Hematopoietic multipotent progenitor cell (in vitro differentiated cells): ENCODE measurements at places on chromosomes 11 and 22.

GRCh38 chr11:95790933-95791708, 823 bp downstream of the CEP57 start:
- DNase-seq = peak; percentile 66

DNA sequence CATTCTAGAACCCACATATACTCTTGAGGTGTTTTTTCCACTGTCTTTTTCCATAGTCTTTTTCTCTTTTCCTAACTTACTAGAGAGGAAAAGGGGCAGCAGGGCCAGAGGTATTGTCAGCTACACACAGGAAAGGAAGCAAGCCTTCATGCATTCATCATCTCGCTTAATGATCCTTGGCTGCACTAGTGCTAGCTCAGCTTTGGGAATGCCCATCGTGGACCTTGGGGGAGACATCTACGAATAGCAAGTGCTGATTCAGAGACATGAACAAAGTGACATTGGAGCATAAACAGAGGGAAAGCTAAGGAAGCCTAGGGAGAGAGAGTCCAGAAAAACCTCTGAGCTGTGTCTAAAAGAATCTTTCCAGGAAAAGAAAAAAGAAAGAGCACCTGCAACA, 466.3 kb upstream of the ARHGAP42 start:
- DNase-seq = no peak

DNA sequence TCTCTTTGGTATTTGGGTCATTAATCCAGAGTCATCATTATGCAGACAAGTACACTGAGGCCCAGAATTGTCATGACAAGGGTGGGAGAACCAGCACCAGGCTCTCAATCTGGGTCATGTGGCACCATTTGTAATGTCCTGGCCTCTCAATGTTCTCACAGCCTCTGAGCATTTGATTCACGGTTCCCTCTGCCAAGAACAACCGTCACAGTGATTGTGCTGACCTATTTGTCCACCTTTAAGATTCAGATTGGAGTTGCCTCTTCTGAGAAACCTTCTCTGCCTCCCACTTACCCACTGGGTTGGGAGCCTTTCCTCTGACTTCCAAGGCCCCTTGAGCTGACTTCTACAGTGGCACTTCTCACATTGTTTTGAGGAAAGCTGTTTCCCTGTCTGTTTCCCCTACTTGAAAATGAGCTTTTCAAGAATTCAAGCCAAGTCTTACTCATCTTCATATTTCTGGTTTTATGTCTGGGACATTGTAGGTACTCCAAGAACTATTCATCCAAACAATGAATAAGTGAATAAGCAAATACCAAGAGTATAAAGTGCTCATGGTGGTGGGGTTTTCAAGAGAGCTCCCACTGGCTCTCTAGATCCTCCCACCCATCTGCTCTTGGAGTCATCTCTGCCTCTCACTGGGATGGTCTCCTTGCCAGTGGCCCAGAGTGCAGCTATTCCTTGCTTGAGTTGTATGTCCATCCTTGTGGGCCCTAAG, 126.4 kb upstream of the E2F8 start:
- DNase-seq = no peak

DNA sequence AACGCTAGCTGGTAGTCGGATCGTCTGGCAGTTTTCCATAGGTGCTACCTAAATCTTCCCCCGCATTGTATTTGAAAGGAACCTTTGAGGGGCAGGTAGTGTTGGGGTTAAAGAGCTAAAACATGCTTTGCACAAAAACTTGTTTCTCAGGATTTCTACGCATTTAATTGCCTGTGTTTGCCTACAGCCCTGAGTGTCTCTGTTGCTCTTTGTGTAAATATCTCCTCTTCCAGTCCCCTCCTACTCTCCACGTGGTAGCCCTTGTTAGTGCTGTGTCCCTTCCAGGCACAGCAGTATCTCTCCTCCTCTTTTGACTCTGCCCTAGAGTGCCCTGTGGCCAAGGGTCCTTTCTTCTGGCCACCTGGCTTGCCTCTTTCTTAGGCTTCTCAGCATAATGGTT, 81.7 kb downstream of the BARX2 start:
- DNase-seq = no peak

- no peak for DNase-seq
Observed at GRCh38 chr22:18048441-18048898, 24.1 kb upstream of the MICAL3 start.

DNA sequence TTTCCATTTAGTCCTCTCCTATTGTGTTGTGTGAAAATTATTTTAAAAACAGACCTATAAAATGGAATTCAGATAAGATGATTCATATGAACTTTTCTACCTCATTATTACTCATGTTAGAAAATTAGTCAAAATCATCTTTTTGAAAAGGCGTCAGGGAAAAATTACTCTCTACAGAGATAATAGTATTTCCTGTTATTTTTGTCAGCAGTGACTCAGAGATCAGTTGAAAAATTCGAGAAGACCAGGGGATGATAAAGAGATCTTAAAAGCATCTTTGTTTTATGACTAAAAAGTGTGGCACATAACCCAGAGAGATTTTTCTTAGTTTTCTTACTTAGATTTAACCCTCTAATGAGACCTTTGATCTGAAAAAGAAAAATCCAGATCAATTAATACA, 157.9 kb upstream of the CARD18 start:
- DNase-seq = no peak

- DNase-seq = no peak
Observed at GRCh38 chr11:128318856-128319474, 268.4 kb downstream of the ETS1 start.

- DNase-seq = no peak
Observed at GRCh38 chr11:79006854-79007253, 432.2 kb upstream of the NARS2 start.

DNA sequence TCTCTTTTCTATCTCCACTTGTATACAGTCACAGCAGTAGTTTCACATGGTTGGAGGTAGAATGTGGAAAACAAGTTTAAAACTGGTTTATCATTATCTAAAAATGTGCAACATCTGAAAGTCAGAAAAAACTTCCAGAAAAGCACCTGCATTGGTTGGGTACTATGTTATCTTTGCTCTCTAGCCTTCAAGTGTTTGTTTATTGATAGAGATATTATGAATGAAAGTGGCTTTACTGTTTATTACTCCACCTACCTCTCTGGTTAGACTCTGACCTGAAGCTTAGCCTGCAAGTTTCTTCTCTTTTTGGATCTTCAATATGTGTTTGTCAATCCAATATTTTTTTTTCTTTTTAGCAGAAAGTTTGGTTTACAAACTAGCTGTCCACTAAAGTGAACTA, 2161.4 kb upstream of the RAG2 start:
- DNase-seq = no peak

DNA sequence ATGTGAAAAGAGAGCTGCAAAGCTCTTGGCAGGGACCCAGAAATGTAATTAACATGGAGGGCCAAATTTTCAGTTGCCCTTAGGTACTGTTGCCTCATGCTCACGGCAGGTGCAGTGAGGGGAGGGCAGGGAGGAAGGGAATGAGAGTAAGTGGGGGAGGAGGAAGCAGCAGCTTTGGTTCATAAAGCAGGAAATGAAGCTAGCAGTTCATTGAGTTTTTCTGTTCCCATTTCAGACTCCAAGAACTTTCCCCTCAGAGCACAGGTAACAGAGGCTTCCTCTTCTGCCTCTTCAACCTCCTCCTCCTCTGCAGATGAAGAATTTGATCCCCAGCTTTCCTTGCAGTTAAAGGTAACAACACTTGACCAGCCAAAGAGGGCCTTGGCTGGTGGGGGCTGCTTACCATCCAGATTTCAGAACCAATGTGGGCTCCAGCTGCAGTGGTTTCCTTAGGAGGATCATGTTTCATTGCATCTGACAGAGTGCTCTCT, 57.9 kb upstream of the PARVA start:
- DNase-seq = no peak

- no peak for DNase-seq
Observed at GRCh38 chr11:18987454-18988231, 48.4 kb upstream of the MRGPRX1 start.

- no peak for DNase-seq
Observed at GRCh38 chr22:39697790-39698430, 127.4 kb downstream of the CACNA1I start.

DNA sequence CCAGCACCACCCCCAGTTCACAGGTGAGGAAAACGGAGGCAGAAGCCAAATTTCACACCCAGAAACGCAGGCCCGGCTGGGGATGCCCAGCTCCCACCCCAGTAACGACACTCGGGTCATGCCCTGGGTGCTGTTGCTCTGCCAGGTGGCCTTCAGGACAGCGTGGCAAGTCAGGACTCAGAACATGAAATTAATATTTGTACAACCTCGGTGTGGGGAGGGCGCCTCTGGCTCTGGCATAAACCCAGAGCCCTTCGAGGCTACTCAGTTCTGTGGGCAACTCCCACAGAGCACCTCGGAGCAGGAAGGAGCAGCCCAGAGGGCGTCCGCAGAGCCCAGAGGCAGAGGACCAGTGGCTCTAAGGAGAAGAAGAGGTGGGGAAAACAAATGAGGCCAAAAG, 71.6 kb downstream of the CELSR1 start:
- no peak for DNase-seq

DNA sequence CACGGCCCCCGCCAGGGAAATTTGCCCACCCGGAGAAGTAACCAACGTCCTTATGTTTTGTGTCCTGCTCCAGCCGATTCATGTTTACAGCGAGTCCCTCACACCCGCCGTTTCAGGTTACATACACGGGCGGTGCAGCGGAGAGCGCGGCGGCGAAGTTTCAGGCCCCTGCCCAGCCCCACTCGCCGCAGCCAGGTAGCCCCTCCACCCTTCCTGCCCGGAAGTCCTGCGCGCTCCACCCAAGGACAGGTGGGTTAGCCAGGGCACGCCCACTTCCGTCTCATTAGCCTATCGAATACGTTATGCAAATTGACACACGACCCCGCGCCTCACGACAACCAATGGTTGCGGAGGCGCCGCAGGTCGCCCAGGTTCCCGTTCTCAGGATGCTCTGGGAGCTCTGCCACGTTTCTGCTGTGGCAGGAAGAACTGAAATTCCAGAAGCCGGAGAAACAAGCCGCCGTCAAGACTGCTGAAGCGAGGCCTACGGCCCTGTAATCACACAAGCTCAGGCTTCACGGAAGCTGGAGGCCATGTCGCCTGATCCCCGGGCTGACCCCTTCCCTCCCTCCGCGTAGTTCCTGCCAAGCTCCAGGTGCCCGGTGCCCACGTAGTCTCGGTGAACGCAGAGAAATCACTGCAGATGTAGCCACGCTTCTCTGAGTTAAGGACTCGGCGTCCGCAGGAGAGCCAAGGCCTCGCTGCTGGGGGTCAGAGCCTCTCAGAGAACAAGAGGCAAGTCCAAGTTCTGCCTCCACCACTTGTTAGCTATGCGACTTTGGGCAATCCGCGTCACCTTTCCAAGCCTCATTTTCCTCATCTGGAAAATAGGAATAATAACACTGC, 22.4 kb upstream of the MYH9 start:
- peak; percentile 73 for DNase-seq

- DNase-seq = no peak
Observed at GRCh38 chr11:120001178-120002090, 136.5 kb downstream of the TRIM29 start.

DNA sequence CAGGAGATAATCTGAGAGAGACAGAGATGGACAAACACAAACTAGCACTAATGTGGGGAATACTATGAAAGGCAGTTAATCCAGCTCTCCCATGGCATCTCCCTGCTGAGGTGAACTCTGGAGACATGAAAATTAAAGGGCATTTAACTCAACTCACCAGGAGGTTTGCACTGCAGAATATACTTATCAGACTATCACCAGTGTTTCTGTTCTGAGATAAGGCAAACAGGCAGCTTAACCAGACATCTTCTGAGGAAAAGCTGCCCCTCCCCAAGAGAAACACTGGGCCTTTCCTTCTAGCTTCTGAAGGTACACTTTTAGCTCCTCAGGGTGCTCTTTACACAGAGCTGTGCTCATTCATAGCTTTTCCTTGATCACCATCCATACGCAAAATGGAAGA, 85.5 kb downstream of the AMBRA1 start:
- no peak for DNase-seq

- DNase-seq = no peak
Observed at GRCh38 chr22:24186352-24186740, 5.1 kb downstream of the SUSD2 start.

GRCh38 chr11:62958547-62959421, 26.0 kb downstream of the SLC22A6 start:
- no peak for DNase-seq

DNA sequence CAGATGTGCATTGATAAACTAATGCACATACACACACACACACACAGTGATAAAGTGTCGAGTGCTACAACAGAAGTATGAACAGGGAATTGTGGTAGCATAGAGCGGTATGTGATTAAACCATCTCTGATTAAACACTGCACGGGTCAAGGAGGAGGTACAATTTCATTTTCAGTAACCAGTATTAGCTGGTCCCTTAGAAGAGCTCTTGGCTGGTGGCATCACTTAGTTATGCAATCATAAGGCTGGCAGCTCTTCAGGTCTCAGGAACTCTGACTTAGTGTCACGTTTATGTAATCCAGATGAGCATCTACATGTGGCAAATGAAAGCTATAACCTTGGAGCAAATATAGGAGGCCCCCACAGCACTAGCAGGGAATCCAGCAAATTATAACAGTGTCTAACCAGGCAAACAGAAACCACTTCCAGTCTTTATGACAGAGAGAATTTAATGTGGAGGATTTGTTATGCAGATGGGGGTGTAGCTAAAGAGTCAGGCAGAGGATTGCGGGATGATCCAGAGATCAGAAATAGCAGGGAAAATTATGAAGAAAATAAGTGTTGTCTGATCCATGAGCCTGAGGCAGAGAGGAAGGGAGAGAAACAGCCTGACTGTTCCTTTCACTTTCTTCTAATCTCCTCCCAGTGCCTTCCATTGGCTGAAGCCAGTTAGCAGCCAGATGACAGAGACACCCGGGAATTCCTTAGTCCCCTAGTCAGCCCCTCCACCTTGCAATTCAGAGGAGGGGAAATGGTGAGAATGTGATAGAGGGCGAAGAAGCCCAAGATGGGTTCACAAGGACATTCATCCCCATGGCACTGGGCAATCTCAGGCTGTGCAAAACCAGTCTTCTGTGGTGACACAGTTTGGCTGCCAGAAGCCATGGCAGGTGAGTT, 533.1 kb upstream of the TENM4 start:
- DNase-seq = no peak

- DNase-seq = no peak
Observed at GRCh38 chr11:65578667-65579066, 2.8 kb downstream of the EHBP1L1 start.

DNA sequence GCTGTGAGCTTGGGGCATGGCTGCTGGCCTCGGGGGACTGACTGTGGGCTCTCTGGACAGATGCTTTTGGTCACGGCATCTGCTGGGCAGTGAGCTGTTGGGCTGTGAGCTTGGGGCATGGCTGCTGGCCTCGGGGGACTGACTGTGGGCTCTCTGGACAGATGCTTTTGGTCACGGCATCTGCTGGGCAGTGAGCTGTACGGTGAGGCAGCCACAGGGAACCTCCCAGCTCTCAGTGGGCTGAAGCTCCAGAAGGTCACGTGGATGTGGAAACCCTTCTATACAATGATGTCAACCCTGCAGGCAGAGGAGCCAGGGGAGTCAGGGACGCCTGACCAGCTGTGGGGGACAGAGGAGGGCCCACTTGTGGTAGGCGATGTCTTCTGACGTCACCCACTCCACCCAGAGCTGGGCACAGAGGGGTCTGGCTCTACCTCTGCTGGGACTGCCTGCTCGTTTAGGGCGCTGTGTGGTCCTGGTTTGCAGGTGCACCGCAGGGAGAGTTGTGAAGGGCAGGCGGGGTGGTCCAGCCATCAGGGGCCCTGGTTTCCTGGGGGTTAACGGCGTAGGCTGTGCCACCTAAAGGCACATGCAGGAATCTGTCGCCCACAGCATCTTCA, 1331.3 kb downstream of the BRD1 start:
- no peak for DNase-seq

- DNase-seq = no peak
Observed at GRCh38 chr11:63012430-63012829, 3.2 kb downstream of the SLC22A8 start.

- no peak for DNase-seq
Observed at GRCh38 chr11:15216678-15217077, 102.0 kb downstream of the INSC start.

- no peak for DNase-seq
Observed at GRCh38 chr11:74018331-74019005, 9.6 kb upstream of the UCP3 start.
